ENCODE measurements at places on chromosomes 3 and 15.

DNA sequence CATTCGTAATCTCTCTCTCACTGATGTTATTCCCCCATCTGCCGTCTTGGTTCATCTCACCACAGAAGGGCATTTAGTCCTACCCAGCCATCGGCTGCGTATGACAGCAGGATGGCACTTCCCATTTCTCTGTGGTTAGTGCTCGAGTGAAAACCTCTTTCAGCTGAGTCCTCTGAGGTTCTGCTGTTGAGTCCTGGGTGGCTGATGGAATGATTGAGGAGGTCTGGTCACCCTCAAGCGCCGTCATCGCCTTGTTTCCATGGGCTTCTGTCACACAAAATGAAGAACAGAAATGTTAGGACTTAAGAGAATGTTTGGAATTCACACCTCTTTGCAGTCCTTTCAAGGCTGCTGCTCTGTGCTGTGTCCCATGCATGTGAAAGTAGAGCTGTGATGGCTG, 9.4 kb upstream of the SACM1L start:
- no peak for DNase-seq

GRCh38 chr3:48429317-48429959, 448 bp downstream of the PLXNB1 start:
- DNase-seq: peak; percentile 64

- peak; percentile 34 for DNase-seq
Measured at GRCh38 chr3:184289426-184289938, 9.6 kb upstream of the PSMD2 start.

- DNase-seq: no peak
Measured at GRCh38 chr3:157094301-157094700, 65.6 kb downstream of the CCNL1 start.

DNA sequence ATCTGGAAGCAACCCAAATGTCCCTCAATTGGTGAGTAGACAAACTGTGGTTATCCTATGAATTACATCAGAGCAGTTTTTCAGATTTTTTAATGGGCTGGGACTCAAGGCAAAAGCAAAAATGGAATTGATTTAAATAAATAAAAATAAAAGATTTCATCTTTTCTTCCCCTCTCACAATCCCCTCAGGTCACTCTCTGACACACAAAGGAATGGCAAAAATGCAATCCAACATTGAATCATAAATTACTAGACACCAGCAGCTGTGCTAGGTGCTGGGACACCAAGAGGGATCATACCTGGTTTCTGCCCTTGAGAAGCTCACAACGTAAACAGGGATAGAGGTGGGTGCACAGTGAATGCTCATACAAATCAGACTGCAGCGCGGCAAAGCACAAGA, 58.8 kb downstream of the CPN2 start:
- no peak for DNase-seq

DNA sequence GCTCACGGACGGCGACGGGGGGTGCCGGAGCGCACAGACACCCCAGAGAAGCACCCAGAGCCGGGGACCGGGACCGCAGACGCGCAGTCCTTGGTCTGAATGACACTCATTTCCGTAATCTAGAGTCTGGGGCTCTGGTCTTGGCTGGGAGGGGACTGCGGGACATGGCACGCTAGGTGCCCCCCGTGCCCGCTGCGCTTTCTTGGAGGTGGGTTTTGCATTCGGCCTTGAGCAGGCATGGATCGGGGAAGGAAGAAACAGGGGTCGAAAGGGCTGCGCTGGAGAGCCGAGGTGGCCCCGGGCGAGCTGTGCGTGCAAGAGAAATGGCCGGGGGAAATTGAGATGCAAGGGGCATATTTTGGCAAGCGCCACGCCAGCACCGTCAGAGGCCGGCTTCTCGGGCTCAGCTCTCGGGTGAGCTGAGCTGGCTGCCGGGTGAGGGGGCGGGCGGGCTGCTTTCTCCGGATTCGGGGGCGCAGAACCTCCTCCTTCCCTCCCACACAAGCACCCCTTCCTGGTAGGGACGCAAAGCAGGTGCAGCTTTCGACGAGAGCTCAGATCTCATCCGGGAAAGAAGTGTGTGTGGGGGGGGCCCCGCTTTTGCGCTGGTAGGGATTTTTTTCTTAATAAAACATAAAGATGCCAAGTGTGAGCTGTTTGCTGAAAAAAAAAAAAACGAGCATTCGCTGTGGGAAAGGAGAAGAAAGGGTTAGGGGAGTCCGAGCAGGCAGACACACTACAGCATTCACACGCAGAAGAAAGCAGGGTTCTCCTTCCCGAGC, 963 bp upstream of the NTRK3 start:
- no peak for DNase-seq

- no peak for DNase-seq
Measured at GRCh38 chr3:124281453-124282316, 289.8 kb upstream of the ROPN1 start.

DNA sequence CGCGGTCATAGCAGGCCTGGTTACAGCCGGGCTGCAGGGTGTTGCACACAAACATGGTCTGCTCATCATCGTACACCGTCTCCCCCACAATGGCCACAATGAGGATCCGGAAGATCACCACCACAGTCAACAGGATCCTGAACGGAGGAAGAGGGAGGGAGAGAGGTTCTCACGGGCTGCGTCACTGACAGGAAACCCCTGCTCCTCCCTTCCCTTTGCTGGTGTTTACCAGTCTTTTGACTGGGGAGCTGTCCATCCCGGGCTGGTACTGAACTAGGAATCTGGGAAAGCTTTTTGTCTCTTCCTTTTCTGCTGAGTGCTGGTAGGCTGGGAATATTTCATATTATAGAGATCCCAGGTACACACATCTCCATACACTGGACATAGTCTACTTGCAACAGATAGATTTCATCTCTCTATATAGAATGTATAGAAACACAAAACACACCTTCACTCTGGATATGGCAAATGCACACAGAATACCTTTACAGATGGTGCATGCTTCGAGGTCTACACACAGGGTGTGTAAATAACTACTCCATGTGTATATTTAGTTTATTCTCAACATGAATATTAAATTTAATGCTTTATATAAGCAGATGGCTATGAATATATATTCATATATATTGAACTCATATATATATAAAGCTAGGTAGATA, 1.4 kb downstream of the GJD2 start:
- no peak for DNase-seq

GRCh38 chr3:152620395-152620794, 214.5 kb upstream of the P2RY1 start:
- DNase-seq: no peak

- no peak for DNase-seq
Measured at GRCh38 chr3:112604536-112604935, 36.4 kb downstream of the CCDC80 start.

GRCh38 chr15:57025264-57025926, 107.0 kb downstream of the TCF12 start:
- no peak for DNase-seq

Measured in CD4-positive, alpha-beta T cell treated with Interleukin-15 for 1 hour (primary cell).